ENCODE measurements at places on chromosomes 6 and 20.
A peak's percentile ranks its signal among the peaks of the same experiment; 100 is the strongest.

DNA sequence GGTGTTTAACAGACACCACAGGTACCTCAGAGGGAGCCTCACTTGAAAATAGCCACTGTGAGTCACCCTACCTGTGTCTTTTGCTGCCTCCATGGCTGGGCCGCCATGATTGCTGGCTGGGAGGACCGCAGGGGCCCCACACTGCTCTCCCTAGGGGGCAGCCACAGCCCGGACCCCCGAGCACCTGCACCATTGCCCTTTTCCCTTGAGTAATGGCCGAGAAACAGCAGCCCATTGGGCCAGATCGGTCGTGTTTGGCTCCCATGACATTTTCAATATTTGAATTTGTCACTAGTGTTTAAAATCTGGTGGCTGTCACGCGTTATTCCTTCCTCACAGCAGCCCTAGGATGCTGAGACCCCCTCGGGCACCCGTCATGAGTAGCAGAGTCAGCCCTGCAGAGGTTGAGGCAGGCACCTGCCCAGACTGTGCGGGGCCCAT lies 6.7 kb downstream of the ZBP1 start:
- DNase-seq, result no peak

DNA sequence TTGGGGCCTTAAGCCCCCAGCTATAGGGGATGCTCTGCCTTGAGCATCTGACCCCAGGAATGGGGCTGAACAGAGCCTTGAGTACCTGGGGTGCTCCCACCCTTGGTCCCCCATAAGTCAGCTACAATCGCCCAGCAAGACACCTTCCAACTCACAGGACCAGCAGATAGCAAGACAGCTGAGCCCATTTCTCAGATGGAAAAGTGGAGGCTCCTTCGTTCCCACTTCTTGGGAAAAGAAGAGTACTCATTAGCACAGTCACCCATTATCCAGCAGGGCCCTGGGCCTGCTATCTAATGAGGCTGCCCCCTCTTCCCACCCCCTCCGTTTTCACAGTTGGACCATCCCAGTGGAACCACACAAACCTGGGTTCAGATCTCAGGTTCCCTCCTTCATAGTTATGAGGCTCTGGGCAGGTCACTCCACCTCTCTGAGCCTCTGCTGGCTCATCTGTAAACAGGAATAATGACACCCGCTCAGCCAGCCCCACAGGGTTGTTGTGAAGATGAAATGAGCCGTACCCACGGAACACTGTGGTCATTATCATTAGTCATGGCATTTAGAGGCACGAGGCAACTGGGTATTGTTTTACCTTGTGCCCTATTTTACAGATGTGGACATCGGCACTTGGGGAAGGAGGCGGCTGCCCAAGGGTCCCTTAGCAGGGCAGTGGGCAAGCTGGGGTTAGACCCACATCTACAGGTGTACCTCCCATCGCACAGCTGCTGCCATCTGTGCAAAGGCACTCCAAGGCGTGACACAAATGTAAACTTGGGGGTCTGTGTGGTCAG lies 4.5 kb downstream of the LPIN3 start:
- DNase-seq, result no peak

DNA sequence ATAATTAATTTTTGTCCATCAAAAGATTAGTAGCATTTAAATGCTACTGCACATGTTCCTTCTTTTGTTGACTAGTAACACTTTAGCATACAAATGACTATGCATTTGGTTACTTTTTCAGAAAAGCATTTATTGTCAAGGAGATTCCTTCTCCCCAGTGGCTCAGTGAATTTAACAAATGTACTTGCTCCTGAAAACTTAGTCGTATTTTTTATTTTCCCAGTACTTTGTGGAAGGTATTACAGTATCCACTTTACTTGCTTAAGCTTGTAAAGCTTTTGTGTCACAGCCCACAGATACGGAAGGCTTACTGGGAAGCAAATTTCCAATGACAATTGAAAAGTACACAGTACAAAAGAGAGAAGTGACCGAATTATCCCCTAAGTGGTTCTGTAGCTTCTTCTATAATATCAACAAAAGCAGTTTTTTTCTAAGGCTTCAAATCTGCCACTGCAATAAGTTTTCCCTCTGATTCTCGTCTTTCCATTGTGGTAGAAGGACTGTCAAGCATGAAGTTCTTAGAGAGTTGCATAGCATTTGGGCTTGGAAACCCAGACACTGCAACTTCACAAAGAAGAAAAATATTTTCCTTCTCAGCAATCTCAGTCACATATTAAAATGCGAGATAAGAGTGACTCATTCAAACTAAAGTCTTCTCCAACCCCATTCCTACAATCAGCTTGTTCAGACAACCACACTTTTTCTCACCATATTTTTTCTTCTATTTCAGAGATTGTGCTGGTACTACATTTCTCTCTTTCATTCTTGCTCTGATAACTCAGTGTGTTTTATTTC lies 431.2 kb downstream of the GRIK2 start:
- DNase-seq, result no peak

GRCh38 chr6:163404825-163405265 lies 9.7 kb upstream of the QKI start:
- no peak for DNase-seq

GRCh38 chr6:104969108-104969507 lies 12.2 kb downstream of the LIN28B start:
- DNase-seq, result no peak

DNA sequence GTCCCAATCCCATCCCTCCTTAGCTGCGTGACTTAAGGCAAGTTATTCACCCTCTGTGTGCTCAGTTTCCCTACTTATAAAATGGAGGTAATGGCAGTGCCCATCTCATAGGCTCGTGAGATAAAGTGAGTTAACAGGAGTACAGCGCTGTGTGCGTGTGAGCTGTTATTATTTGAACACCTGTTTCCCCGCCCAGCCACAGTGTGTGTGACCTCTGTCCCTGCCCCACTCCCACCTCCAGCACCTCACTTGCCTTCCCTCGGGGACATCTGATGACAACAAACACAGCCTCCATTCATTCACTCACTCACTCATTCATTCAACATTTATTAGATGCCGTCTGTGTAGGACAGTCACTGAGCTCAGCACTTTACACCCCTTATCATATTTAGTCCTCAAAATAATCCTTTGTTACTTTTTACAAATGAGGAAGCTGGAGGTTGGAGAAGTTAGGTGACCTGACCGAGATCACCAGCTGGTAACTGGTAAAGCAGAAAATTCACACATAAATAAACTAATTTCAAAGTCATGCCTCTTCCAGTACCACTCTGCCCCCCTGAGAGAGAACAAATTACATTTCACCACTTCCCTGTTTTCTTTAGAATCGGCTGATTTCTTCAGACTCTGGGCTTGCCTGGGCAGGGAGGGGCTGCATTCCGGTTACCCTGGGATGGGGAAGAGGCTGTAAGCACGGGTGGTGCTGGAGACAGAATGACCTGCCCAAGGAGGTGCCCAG lies 58.6 kb downstream of the CPNE5 start:
- DNase-seq, result no peak

GRCh38 chr6:151763938-151764680 lies 43.4 kb upstream of the ESR1 start:
- DNase-seq, result peak; percentile 59

DNA sequence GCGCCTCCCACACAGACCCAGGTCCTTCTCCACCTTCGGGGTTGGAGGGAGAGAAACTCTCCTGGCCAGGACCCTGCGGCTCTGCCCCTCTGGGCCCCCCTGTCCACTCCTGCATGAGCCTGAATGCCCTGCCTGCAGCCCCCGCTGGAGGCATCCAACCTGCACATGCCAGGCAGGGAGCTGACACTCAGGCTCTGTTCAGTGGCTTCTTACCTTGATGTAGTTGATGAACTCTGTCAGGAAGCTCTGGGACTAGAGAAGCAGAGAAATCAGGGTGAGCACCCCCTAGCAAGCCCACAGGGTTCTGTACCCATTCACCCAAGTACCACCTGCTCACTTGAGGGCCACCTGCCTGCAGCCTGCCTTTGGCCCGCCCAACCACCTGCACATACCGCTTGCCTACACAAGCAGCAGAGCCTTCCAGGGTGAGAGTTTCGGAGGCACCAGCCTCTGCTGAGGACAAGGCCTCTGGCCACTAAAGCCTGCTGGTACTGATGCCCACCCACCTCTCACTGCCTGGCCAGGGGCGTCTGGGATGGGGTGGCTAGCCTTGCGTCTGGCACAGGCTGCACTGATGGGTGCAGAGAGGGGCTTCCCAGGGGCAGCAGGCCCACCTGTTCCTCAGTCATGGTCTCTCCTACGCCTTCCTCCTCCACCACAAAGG lies 9.7 kb downstream of the DDRGK1 start:
- no peak for DNase-seq

- DNase-seq, result no peak
Observed at GRCh38 chr6:52726741-52727535, 36.3 kb downstream of the GSTA2 start.

GRCh38 chr20:3744806-3745685 lies 12.6 kb downstream of the HSPA12B start:
- DNase-seq, result peak; percentile 76

DNA sequence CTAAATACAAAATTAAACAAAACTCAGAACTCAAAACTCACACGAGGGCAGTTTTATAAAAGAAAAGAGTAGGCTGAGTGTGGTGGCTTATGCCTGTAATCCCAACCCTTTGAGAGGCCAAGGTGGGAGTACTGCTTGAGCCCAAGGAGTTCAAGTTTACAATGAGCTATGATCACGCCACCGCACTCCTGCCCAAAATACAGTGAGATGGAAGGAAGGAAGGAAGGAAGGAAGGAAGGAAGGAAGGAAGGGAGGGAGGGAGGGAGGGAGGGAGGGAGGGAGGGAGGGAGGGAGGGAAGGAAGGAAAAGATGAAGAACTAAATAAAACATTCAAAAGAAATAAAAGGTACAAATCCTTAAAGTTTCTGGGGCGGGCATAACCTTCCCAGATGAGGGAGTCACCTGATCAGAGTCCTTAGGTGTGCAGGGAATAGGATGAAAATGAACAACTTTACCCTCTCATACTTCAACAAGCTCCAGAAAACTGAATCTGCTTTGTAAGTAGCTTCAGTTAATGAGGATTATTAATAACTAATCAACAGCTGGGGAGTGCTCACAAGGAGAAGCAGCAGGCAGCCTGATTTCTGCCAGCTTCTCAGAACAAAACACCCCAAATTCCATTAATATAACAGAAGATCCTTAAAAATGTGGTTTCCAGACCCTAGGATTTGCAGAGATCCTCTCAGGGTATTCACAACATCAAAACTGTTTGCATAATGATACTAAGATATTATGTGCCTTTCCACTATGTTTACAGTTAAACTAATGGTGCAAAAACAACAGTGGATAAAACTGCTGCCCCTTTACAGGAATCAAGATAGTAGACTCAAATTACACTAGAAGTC lies 21.8 kb downstream of the LMBRD1 start:
- DNase-seq, result no peak

DNA sequence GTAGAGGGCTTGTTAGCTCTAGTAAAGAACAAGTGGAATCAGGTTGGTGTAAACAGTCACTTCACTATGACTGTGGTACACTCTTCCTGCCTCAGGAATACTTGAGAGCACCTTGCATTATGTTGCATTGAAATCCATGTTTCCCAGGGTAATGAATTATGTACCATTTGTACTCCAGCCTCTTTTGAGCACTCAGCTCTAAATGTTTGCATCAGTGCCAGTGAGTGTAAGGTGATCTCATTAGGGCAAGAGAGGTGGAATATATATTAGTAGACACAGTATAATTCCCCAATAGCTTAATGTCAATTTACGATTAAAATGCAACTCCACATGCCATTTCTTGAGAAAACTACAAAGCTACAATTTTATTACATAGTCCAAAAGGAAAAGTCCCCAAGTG lies 319.6 kb upstream of the POU3F2 start:
- no peak for DNase-seq

- DNase-seq, result no peak
Observed at GRCh38 chr6:26483727-26484126, 16.4 kb upstream of the BTN1A1 start.

- peak; percentile 66 for DNase-seq
Observed at GRCh38 chr20:48718786-48719578, 108.8 kb downstream of the PREX1 start.

- no peak for DNase-seq
Observed at GRCh38 chr6:34510299-34510698, 44.4 kb downstream of the PACSIN1 start.

DNA sequence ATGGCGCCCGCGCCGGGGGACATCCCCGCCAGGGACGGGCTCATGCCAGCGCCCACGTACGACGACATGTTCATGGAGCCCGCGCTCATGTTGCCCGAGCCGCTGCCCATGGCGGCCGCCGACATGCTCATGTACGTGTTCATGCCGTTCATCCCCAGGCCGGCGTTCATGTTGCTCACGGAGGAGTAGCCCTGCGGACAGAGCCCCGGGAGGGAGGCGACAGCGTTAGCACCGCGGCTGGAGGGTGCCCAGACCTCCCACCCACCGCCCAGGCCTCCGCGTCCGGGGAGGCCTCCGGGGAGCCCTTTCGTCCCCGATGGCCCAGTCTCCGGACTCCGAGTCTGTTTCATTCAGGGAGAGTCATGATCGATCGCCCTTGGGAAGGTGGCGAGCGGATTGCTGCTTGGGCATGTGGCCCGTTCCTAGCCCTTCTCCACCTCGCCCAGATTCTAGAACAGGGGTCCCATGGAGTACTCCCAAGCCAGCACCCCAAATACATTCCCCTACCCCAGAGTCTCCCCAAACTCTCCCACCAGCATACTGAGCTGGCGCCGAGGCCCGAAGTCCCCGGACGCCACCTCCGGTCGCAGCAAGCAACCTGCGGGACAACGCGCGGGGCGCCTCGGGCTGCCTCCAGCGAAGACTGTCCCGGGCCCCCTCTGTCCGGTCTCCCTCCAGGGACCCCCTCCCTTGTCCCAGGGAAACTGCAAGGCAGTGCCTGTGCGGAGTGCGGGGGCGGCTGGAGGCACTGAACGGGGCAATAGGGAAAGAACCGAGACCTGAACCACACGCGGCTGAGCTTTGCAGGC lies 1.2 kb downstream of the FOXA2 start:
- DNase-seq, result no peak

- no peak for DNase-seq
Observed at GRCh38 chr6:2684103-2684749, 66.5 kb downstream of the MYLK4 start.

DNA sequence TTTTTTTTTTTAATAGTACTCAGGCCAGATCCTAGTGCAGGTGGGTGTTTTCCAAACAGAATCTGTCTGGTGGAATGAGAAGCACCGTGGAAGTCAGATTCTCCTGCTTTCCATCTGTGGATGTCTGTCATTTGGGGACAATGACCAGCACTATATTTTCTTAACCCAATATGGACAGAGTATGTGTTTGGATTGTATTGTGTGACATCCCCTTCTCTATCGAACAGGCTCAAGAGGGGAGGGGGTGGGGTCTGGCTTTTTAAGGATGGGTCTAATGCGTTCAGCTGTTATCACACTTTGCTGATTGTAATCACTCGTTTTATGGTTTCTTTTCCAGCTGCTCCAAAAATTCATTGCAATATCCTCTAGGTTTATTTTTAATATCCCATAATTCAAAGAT lies 197.5 kb upstream of the CEP162 start:
- no peak for DNase-seq

Data from activated T-cell treated with anti-CD3 and anti-CD28 coated beads, Interleukin-2, amount 50 U/mL, for 72 hours (primary cell).